ENCODE measurements at places on chromosomes 12 and 14.
A peak's percentile ranks its signal among the peaks of the same experiment; 100 is the strongest.

- no peak for DNase-seq
Observed at GRCh38 chr12:21583587-21583986, 21.1 kb downstream of the GYS2 start.

DNA sequence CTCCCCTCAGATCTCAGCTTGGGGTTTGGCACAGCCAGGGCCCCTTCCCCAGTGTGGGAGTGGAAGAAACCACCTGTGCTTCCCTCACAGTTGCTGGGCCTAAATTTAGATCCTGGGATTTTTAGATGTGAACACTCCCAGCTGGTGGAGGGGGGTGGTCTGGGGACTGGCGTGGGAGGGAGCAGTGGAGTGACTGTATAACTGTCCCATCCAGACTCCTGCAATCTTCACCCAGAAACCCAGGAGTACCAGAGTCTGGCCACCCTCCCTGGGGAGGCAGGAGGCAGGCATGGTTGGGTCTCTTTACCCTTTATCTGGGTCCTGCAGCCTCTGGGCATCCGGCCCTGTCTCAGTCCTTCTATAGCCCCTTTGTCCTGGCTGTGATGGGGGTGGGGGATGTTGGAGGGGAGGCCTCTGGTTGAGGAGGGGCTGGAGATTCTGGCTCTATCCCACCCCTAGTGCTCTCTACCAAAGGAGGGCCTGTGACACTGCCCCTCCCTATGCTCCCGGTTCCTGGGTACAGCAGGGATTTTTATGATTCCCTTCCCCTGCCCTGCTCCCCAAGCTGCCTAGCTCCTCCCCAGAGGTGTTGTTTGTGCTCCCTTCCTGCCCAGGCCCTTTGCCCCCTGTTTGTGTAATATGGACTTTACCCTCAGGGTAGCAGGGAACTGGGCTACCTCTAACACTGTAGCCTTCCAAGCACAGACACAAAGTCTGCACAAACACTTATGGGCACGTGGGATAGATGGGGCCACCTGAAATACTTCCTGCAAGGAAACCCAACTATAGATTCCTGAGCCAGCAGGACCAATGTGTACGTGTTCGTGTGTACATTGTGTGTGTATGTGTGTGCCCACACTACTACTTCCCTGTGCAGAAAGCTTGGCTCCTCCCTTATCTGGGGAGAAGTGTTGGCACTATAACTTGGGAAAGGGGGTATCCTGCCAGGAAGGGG, 1.7 kb downstream of the ERBB3 start:
- DNase-seq = peak; percentile 78

GRCh38 chr12:54405106-54405505, 14.0 kb downstream of the ITGA5 start:
- no peak for DNase-seq

DNA sequence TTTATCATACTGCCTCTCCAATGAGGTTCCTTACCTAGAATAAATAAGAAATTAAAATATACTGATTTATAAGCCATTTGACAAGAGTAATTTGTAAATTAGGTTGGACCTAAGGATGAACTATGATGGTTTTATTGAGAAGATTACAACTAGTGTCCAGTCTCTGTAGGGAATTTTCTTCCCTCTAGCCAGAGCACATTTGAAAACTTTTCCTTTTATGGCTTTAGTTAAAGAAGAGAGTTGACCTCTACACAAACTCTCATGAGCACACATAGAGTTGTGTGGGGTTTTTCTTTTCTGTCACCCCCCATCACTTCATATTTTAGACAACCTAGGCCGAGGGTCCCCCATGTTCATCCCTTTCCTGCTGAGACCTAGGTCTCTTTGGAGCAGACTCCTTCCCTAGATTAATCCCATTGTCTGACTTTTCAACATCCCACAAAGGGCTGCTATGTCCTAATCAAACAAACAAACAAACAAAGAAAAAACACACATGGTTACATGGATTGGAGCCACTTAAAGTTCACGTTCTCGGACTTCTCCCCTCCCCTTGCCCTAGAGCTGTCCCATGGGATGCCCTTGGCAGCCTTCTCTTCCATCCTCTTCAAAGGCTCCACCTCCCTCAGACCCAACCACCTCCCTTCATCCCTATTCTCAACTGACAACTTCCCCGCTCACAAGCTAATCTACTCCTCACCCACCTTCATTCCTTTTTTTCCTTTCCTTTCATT, 40.7 kb downstream of the GPR135 start:
- DNase-seq = no peak

DNA sequence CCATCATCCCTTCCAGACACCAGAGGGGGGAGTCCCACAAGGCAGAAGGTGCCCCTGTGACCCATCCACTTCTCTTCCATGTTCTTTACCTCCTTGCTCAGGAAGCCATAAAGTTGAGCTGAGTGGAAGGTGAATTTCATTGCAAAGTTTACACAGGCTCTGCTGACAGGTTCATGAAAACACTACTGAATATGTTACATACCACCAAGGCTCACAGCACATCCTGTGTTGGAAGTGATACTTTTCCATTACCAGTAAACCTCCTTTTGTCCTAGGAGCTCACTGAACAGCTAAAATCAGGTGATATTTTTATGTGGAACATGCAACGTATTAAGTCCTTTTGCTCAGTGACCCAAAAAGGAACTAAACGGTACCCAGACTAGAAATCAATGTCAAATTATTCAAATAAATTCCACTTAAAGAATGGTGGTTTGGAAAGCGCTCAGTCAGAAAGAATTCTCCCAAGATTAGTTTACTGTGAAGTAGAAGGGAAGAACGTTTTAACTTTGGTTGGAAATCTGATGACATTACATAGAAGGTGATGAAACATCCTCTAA, 196.2 kb upstream of the NUDT4 start:
- DNase-seq = no peak

DNA sequence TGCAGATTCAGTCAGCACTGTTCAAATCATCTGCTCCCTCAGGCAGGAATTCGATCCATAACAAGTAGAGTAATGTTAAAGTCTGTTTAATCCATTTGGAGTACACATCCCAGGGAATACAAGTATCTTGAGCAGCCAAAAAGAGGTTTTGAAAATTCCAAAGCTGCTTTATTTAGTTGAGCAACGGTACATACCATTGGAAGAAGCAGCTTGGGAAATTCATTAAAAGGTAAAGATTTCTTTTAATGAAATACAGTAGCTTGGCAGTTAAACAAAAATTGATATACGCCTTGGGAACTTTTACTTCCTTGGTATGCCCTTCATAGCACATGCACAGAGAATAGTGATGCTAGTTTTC, 153.8 kb downstream of the LRIG3 start:
- DNase-seq = no peak

DNA sequence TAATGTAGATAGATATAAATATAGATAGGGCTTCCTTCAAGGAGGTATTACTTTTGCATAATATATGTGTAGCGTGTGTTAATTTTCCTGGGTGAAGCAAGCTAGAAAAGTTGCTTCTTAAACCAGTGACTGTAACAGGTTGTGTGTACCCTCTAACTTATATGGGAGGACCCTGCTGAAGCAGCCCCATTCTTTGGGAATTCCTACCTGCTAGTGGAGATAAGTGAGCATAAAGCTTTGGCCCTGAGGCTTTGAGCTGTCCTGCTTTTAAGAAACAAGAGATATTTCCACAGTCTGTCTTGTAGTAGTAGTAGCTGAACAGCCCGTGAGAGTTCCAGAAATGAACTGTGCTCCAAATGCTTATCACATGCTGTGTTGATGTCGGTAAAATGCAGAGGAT, 8.6 kb downstream of the RMST start:
- no peak for DNase-seq

DNA sequence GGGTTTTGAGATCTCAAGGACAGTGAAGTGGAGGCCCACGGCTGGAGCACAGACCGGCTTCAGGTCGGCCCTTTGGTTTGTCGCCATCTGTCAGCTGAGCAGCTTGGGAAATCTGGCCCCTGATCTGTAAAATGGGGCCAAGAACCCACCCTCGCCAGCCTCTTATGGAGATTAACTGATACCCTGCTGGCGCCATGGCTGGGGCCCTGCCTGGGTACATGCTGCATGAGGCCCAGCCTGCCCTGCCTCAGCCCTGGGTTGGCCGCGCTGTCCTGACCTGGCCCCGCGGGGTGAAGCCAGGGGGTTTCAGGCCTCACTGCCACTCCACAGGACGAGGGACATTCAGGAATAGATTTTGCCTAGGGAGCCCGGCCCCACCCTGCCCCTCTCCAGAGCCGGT, 33.9 kb upstream of the MEG3 start:
- no peak for DNase-seq

DNA sequence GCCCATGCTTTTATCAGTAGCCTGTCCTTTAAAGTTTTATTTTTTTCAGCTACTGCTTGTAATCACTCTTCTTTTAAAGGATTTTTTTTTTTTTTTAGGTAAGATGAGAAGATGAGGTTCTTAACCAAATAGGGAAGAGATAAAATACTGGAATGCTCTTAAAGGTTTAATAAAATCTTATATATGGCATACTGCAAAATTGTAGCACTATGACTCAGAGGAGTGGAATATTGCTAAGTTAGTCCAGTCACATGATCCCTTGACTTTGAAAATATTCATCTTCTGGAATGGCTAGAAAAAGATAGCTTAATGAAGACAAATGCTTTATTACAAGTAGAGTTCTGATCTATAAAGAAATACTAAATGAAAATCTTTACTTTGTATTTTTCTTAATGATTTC, 116.6 kb downstream of the NAV3 start:
- peak; percentile 41 for DNase-seq

DNA sequence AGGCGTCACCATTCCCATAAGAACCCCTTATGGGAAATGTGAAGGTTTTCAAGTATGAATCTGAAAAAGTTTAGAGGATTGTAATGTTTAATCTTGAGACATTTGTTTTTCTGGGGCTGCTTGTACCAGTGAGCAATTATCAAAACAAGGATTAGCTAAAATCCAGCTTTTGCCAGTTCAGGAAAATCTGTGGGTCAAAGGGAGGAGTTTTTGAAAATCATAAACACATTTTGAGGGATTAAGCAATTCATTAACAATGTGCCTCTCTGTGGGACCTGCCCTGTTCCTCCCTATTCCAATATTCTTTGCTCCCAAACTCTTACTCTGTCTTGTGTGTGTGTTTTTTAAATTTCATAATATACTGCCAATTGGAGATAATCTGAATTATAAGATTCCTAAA, 11.7 kb upstream of the DAAM1 start:
- DNase-seq = no peak

DNA sequence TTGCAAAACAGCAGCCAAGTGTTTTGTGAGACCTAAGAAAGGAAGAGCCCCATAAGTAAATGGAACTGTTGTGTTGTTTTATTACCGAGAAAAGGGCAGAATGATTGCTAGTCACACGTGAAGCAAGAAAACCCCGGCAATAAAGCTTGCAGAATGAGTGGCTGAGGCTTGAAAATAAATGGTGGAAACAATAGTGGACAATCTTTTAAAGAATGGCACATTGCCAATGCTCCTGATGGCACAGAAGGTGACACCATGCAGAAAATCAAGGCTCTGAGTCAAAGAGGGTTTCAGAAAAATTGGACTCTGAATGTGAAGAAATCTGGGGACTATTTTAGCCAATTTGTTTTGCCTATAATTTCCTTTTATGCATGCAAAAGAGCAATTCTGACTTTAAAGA, 4.0 kb upstream of the AQP2 start:
- DNase-seq = no peak

- DNase-seq = no peak
Observed at GRCh38 chr14:77318006-77318553, 2.6 kb downstream of the POMT2 start.

GRCh38 chr12:125013816-125014442, 20.5 kb downstream of the BRI3BP start:
- DNase-seq = no peak

DNA sequence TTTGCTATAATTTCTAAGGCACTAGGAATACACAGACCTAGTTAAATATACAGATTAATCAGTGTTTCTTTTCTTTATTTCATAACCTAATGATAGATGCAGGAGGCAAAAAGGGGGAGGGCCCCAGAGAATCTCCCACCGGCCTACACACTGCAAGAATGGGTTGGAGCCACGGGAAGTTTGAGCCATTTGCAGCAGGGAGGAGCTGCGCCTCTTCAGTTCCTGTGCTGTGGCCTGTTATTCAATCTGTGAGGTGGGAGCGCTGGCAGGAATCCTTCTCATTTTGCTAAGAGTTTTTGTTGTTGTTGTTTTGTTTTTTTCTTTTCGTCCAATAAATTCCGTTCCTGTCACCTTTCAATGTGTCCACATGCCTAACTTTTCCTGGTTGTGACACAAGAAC, 251.3 kb upstream of the RPL10L start:
- DNase-seq = no peak

DNA sequence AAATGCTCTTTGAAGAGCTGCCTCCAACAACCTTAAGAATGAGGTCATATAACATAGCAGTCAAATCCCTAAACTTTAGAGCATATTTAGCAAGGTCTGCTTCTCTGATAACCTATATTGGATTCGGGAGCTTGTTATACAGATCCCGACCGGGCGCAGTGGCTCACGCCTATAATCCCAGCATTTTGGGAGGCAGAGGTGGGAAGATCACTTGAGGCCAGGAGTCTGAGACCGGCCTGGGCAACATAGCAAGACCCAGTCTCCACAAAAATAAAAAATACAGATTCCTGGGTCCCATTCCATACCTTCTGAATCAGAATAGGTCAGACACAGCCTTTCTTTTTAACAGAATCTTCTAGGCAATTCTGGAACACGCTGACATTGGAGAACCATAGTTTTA, 46.7 kb downstream of the SPRING1 start:
- no peak for DNase-seq
